Activated naive CD4-positive, alpha-beta T cell treated with anti-CD3 and anti-CD28 coated beads for 36 hours (primary cell): ENCODE measurements at places on chromosomes 5 and 9.

GRCh38 chr9:116447934-116448333, 239.2 kb upstream of the TRIM32 start:
- no peak for DNase-seq
- H3K4me3 ChIP-seq: no peak overlapping the region
- H3K4me1 ChIP-seq: no peaks in the 10 kb centered on the region
- H3K27ac ChIP-seq: no peak overlapping the region

DNA sequence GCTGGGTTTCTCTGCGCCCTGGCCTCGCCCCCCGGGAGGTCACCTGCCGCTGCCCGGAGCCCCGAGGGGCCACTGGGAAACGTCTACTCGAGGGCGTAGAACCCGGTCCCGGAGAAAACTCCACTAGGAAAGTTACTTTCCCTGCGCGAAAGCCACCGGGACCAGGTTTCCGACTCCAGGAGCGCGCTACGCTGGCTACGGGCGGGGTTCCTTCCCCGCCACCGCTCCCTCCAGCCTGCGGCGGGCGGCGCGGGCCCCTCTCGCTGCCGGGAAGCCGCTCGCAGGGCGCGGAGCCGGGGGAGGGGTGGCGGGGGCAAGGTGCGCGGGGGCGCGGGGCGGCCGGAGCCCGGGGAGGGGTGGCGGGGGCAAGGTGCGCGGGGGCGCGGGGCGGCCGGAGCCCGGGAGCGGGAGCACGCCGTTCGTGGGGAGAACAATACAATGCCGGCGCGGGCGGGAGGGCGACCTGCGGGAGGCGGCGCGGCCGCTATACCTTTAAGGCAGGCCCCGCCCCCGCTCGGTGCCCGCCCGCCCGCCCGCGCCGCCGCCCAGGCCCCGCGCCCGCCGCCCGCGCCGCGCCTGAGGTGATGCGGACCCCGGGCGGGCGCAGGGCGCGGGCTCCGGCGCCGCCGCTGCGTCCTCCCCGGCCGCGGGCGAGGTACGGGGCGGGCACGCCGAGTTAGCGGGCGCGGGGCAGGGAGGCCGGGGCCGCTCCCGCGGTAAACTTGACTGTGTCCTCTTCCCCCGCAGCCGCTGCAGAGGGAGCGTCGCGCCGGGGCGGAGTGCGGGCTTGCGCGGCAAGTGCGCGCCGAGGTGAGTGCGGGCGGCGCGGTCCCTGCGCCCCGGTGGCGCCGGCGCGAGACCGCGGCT, 278.1 kb downstream of the AOPEP start:
- H3K27me3 ChIP-seq: peaks cover 36% of the 10 kb centered on the region
- DNase-seq: peak; percentile 28
- peaks cover 8% of the 10 kb centered on the region for H3K4me1 ChIP-seq
- H3K4me3 ChIP-seq: peak overlapping the region; percentile 69
- H3K27ac ChIP-seq: no peak overlapping the region

- no peaks in the 10 kb centered on the region for H3K27me3 ChIP-seq
- no peak overlapping the region for H3K4me3 ChIP-seq
- no peaks in the 10 kb centered on the region for H3K36me3 ChIP-seq
- H3K4me1 ChIP-seq: no peaks in the 10 kb centered on the region
Observed at GRCh38 chr9:16921855-16922254, 51.4 kb upstream of the BNC2 start.

DNA sequence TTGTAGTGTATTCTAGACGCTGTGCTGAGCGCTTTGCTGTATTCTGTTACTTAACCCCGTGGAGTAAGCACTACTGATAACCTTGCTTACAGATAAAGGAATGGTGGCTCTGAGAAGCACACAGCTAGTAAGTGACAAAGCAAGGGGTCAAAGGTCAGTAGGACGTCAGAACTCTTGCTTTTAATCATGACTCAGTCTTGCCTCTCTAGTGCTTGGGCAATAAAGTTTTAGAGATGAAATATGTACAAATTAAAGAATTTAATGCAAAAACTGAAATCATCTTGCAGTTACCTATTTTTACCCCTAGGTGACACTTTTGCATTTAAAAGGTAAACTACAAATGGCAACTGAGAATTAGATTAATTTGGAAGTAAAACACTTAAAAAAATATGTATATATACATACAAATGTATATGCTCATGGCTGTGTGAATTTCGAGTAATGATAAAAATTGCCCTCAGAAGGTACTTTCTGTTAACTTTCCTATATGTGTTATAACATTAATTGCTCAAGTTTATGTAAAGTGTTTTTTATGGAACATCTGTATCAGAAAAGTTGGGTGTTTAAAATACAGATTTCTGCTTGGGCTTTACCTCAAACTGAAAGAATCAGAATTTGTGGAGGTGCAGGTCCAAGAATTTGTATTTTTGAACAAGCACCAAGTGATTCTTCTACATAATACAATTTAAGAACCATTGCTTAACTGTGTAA, 175.1 kb upstream of the DAB2 start:
- DNase-seq: no peak
- peaks cover 11% of the 10 kb centered on the region for H3K27me3 ChIP-seq
- no peak overlapping the region for H3K27ac ChIP-seq
- H3K36me3 ChIP-seq: no peaks in the 10 kb centered on the region
